COR-L47 (cell line): ENCODE measurements at places on chromosomes 7 and 10.

- no peak for DNase-seq
Measured at GRCh38 chr7:49800031-49800430, 26.6 kb downstream of the VWC2 start.

DNA sequence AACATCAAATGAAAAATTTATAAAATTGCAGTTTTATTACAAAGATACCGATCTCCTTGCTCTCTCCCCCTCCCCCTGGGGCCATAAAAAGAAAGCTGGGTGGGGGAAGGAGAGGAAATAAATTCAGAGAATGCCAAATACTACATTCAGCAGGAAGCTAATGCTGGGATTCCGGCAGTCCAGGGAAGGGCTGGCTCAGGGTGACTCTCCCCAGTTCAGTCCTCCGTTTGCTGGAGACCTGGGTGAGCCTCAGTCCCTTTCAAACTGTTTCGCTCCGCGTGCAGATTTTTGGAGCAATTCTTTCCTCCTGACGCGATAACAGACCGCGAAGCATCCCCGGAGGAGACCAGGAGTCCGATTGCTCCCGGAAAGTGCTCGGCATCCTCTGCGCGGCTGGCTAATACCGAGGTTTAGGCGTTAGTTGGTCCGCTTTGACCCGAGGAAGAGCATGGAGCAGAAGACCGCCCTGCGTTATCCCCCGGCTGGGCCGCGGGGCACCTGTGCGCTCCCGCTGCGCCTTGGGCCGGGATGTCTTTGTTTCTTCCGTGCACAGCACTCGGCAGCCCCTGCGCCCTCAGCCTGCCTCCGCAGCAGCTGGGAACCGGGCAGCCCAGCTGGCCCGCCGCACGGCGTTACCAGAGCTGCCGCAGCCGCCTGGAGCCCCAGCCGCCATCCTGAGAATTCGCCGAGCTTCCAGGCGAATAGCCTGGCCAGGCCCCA is 3.9 kb upstream of the HOXA2 start:
- no peak for DNase-seq

DNA sequence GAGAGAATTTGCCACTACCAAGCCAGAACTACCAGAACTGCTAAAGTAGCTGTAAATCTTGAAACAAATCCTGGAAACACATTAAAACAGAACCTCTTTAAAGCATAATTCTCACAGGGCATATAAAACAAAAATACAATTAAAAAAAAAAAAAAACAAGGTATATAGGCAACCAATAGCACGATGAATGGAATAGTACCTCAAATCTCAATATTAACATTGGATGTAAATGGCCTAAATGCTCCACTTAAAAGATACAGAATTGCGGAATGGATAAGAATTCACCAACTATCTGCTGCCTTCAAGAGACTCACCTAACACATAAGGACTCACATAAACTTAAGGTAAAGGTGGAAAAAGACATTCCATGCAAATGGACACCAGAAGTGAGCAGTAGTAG is 17.2 kb downstream of the LMBR1 start:
- no peak for DNase-seq

- DNase-seq: no peak
Measured at GRCh38 chr10:75736151-75736640, 304.8 kb downstream of the LRMDA start.

DNA sequence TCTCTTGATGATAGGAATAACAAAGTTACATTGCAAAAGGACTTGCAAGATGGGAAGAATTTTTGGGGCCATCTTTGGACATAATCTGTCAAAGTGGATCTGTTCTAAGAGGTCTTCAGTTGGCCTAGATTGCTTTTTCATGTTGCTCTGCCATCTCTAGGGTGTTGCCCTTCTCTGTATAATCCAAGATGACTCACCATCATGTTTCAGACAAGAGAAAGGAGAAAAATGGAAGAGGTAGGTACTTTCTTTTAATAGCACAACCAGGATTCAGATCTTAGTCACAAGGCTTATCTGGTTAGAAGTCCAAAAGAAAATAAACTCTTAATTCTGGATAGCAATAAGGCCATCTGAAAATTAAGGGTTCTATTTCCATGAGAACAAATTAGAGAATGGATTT is 38.7 kb upstream of the FOXP2 start:
- DNase-seq: no peak

DNA sequence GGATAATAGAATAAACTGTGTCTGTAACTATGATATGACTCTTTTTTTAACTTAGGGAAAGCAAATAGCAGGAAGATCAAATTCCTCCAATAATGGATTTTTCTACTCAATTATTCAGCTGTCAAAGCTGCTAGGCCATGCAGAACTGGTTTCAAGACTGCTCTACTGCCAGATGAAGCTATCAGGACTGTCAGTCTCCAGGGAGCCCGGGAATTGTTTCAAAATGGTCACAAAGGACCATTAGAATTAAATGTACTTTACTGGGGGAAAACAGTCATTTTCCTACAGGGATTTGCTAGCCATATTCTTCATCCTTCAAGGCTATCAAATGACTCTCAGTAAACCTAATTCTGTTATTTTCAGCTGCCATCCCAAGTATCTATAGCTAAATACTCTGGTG is 276.3 kb downstream of the LHFPL3 start:
- no peak for DNase-seq

DNA sequence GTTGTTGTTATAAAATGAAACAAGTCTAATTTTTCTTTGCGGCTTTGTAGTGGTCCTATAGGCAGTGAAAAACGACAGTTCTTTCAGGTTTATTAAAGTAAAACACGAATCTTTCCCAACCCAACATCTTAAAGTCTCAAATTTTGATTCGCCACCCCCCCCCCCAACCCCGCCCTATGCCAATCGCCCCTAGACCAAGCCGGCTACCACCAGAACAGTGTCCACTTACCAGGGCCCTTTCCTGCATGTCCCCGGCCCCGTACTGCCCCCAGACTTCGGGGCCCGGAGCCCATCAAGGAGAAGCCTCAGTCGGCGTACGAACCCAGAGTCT is 335 bp upstream of the CHCHD1 start:
- no peak for DNase-seq

DNA sequence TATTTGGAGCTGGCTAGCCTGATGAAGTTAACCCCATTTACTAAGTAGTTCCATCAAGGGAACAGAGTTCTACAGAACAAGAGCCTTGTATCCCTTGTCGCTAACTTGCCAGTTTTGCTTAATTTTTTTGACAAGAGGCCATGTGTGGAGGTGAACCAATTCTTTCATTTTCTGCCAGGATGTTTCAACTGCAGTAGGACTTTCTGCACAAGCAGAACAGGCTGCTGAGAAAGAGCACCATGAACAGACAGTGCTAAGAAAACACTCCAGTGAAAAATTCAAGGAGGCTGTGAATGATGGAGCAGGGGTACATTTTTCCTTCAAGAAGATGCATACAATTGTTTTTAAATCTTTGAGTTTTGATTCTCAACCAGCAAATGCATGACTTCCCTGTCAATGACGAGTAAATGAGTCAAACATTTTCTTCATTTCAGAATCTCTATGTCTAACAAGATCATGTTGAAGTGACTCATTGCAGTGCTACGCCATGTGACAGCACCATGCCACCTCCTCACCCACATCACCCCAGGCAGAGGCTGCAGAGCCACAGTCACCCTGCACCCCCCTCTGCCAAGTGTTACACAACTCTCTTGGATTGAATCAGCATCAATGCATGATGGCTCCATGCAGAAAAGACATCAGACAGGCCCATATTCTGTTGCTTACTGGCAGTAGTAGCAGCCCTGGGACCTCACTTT is 193.1 kb downstream of the COBL start:
- no peak for DNase-seq

GRCh38 chr10:75950997-75951589 is 519.7 kb downstream of the LRMDA start:
- no peak for DNase-seq

DNA sequence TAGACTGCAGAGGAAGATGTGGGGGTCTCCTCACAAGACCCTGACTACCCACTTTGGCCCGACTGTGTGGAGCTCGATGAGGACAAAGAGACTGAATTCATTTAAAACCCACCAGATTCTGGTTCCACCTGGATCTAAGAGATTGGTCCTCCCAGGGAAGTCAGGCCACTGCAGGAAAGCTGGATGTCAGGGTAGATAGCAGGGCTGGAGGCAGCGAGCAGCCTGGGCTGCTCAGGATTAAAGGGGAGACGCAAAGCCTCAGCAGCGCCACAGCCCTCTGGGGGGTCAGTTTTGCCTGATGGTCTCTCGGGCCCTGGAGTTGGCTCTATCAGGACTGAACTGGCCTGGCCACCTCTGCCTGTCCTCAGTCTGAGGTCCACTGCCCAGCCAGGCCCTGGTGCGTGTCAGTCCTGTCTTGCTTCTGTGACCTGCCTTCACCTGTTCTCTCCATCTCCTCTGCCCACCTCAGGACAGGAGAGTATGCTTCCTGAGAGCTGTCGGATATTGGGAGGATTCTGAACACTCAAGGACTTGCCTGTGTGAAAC is 12.2 kb upstream of the KLRG2 start:
- no peak for DNase-seq

- DNase-seq: no peak
Measured at GRCh38 chr10:97184971-97185325, 811 bp downstream of the SLIT1 start.

DNA sequence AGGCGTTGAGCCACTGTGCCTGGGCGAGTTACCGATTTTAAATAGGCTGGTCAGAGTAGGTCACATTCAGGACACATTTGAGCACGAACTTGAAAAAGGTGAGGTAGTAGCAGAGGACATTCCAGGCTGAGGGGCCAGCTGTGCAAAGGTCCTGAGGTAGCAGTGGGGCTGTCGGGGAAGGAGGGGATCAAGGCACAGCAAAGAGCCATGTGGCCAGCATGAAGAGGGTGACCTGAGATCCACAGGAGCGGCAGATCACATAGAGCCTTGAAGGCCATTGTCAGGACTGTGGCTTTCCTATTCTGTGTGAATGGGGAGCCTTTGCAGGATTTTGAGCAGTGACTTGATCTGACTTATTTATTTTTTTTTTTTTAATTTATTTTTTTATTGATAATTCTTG is 6.5 kb downstream of the ZAN start:
- DNase-seq: no peak

GRCh38 chr10:112082120-112082519 is 101.4 kb downstream of the GPAM start:
- DNase-seq: peak; percentile 54

GRCh38 chr10:59872892-59873463 is 33.4 kb downstream of the CCDC6 start:
- DNase-seq: no peak

DNA sequence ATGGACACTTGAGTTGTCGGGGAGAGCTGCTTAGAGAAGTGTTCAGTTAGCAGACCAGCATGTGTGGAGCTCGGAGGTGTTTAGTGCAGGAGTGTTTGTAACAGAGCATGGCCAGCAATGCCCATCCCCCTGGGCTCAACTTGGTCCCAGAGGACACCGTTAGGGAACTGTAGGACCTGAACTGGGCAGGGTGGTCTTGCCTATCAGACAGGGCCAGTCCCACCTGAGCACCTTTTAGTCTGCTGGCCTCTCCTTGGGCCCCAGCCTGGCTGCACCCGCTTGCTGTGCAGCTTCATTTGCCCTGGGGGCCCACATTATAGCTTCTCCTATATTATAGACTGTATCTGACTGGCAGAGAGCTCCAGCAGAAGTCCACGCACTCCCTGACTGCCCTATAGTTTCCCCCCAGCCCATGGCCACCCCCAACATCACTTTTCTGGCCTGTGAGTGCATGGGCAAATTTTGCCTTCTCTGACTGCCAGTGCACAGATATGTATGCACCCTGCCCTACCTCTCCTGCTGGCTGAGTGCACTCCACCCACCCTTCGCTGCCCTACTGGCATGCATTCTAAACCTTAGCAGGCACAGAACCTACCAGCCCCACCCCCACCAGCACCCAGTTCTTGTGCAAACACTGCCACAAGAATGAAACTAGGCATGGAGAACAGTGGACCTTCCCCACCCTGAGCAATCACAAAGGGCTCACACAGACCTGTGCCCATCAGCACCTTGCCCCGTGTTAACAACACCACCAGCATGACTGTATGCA is 1030.6 kb upstream of the GHITM start:
- DNase-seq: no peak

- no peak for DNase-seq
Measured at GRCh38 chr10:98921316-98921715, 314.3 kb downstream of the HPSE2 start.

GRCh38 chr7:113093561-113093960 is 6.9 kb upstream of the GPR85 start:
- no peak for DNase-seq

DNA sequence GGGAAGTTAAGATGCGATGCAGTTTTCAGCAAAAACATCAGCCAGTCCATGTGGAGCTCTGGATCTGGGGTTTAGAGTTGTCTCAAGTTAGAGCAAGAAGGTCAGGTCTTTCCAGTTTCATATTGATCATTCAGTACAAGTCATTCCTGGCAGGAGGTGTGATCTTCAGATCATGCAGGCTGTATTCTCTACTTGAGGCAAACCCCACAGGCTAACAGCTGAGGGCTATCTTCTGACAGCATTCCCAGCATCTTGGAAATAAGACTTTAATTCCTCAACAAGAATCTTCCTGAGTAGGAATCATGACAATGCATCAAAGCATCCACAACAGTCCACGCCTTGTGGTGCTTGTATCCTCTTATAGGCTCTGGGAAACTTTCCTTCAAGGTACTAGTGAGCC is 94.9 kb upstream of the ZNF438 start:
- DNase-seq: no peak

- no peak for DNase-seq
Measured at GRCh38 chr7:41478187-41478586, 224.7 kb downstream of the INHBA start.

GRCh38 chr10:33731322-33731721 is 396.9 kb upstream of the NRP1 start:
- DNase-seq: no peak

DNA sequence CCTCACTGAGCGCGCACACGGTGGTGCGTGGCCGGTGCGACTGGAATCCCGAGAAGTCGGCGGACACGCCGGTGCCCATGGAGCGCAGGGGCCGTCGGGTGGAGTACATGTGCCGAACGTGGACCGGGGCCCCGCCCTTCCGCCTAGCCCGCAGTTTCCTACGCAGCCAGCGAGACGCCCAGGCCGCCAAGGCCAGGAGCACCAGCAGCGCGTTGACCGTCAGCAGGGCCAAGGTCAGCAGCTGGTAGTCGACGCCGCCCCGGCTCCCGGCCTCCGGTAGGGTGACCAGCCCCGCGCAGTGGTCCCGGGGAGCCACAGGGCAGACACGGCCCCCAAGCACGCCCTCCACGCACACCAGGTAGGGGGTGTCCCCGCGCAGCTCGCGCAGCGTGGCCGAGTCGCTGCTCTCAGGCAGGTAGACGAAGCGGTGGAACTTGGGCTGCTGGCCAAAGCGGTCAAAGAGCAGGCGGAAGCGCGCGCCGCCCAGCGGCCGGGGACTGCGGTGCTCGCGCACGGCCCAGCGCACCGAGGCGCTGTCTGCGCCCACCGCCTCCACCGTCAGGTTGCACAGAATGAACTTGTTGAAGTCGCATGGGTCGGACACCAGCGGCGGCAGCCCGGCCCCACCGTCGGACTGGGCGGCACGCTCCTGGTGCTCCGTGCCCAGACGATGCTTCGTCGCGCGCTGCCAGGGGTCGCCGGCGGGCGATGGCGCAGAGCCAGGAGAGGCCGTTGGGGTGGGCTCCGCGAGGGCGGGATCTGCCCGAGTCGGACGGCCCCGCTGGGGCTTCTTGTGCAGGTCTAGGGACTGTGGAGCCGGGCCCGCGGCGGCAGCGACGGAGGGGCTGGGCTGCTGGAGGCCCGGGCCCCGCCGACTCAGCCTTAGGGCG is 2.2 kb downstream of the TRIL start:
- peak; percentile 74 for DNase-seq
